Activated T-cell treated with anti-CD3 and anti-CD28 coated beads, Interleukin-2, amount 50 U/mL, for 72 hours (primary cell): ENCODE measurements at places on chromosomes 11 and 22. TPM values are rescaled to one million over a fixed set of nuclear protein-coding genes. Genes with fewer than 3 reads are reported as not detected.

GRCh38 chr11:109729761-109730160 is 307.8 kb downstream of the C11orf87 start:
- no peak for DNase-seq

- DNase-seq: no peak
These were observed 13.7 kb upstream of the C11orf96 start for GRCh38 chr11:43928721-43929120.

DNA sequence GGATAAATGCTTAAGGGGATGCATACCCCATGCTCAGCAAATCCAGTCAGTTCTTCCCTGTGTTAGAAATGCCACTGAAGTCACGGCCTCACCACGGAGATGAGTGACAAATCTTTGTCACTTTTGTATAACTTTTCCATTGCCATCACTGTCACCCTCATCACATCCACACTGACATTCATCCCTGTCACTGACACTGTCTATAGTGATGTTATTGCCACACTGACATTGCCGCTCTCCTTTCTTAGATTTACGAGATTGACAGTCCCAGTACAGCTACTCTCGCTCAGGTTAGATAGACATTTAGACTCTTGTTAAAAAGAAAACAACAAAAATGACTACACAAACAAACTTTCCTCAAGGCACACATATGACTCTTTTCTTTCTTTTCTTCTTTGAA is 910.7 kb upstream of the CNTN5 start:
- no peak for DNase-seq

DNA sequence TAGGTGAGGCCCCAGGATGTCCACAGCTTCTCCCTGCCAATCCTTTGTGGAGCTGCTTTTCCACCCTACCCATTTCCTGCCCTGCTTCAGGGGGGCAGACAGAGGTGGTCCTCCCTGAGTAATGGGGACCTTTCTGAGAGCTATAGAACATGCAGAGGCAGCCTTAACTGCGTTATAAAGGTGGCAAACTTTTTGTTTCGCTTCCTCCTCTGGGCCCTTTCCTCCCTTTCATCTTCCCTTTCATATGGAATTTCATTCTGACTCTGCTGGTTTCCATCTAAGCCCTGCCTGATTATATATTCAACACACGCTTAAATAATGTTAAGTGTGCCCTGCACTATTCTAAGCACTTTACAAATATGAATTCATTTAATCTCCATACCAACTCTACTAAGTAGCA is 169.3 kb upstream of the E2F8 start:
- DNase-seq: no peak

GRCh38 chr11:61967924-61968757 is 707 bp upstream of the FTH1 start:
- DNase-seq: peak; percentile 63

DNA sequence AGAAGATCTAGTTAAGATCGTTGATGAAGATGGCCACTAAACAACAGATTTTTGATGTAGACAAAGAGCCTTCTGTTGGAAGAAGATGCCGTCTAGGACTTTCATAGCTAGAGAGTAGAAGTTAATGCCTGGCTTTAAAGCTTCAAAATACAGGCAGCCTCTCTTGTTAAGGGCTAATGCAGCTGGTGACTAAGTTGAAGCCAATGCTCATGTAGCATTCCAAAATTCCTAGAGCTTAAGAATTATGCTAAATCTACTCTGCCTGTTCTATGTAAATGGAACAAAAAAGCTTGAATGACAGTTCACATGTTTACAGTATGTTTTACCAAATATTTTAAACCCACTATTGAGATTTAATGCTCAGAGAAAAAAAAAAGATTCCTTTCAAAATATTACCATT is 492.6 kb downstream of the CNTN5 start:
- DNase-seq: no peak

DNA sequence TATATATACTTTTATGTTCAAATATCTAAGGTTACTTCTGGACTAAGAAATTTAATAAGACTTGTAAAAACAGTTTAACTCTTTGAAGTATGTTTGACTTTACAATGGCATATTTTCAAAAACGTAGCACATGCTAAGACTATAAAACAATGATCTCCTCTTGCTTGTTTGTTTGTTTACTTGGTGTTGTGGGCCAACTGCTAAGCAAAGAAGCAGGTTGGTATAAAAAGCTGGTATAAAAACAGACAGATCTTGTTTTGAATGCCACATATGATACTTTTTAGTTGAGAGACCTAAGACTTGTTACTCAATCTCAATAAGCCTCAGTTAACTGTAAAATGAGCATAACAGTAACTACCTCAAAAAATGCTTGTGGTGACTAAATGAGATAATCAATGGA is 1206.3 kb downstream of the LRRC4C start:
- no peak for DNase-seq

DNA sequence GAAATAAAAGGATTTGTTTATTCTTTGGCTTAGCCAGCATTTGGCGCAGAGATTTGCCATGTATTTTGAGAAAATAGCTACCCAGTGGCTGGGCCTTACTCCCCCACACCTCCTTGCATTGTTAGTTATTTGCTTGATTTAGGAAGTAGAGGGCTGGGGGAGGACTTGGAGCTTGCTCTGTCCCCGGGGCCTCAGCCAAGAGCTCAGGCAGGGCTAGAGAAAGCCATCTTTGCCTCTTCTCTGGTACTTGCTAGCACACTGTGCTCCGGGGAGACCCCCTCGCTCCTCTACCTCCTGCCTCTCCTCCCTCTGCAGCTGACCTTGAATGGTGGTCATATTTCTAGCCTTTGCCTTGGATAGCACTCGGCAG is 93.0 kb downstream of the SCN3B start:
- no peak for DNase-seq

DNA sequence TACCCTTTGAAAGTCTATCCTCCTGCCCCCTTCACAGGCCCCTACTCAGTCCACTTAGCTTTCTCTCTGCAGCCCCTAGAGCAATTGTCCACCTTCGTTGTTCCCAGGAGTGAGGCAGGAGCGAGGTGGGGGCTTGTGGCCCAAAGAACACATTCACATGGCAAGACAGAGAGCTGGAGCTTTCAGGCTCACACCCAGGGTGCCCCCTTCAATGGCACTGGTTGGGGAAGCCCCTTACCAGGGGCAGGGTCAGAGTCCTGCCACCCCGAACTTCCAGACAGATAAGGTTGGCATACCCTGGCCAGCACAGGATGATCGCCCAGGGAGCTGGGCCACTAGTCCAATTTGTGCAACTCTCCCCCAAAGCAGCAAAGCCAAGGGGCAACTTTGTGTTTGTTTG is 6.2 kb upstream of the SLC5A4 start:
- no peak for DNase-seq

DNA sequence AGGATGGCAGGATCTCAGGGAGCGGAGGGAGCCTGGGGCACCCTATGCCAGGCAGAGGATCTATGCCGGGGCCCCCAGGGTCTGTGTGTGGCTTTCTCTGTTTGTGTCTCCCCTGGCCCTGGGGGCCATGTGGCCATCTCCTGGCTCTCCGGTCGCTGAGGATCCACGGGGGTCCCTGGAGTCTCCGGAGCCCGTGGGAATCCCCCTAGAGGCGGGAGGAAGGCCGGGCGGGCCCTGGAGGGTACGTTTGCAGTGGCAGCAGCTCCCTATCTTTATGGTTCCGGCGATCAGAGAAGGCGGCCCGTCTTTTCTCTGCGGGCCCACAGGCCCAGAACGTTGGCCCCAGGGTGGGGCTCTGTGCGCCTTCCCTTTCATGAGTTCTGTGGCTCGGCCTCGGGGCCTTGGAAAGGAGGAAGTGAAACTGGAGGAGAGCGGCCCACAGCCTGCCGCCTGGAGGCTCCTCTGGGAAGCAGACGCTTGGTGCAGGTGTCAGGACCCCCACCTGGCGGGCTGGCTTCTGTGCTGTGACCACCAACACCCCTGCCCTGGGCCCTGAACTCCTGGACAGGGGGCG is 82.1 kb downstream of the KCNQ1 start:
- DNase-seq: no peak

The APOL5 gene
- not detected for total RNA-seq

GRCh38 chr11:131792243-131792642 is 421.8 kb downstream of the NTM start:
- DNase-seq: no peak

The TH gene
- total RNA-seq: not detected

DNA sequence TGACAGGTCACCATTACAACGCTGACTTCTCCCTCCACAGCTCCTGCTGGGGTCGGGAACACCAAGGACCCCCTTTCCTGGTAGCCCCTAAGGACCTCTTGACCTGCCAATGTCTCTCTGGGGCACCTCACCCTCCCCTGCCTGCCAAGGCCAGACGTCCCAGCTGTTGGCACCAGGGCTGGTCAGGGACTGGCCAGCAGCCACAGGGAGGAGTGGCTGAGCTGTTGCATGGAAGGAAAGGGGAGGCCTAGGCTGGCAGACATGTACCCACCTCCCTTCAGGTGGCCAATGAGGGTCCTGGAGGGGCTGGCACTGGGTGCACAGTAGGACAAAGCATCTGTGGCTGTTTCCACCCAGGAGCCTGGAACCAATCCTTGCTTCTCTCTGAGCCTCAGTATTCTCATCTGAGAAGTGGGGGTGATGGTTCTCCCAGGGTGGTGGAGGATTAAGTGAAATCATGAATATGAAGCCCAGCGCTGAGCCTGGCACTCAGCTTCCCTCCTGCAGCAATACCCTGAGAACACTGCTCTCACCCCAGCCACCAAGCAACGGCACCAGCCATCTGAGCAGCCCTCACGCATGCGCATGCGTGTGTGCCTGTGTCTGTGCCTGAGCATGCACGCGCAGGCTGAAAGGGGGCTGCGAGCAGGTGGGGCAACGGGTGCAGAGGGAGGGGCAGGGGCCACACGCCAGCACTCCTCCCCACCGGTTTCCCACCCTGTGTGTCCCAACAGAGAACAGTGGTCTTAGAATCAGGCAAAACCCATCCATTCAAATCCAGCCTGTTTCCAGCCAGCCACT is 5.9 kb downstream of the KCNJ4 start:
- DNase-seq: no peak

DNA sequence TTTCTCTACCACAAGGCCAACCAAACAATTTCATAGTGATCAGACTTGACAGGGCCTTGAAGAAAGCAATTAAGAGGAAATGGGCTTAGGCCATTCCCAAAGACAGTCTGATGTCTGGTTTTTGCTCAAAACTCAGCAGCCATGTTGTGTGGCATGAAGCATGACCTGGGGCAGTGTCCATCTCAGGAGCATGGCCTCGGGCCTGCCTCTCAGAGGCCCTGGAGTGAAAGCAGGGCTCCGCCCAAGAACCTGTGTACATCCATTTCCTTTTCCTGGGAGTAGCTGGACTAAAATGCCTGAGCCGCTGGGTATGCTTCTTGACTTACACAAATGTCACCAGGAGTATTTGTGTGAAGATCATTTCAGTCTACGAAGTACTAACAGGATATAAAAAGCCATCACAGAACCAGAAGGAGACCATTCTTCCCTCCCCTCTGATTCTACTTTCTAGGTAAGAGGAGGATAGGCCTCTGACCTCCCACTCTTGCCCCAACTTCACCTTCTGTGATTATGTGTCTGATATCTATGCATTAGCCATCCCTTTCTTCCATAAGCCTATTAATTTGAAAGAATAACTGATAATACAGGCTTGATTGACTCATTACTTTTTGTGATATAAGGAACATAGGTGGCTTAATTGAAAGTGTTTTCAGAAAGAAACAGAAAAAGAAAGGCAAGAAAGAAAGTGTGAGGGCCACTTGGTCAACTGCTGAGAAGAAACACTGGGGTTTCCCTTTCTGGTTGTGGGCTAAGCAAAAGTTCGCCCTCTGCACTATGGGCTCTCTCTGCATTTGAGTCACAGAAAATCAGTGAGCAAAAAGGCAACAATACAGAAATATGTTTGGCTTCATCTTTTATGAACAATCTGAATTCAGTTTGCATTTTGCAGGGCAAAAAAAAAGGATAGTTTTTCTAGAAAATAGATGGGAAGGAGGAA is 188.6 kb upstream of the MTMR2 start:
- peak; percentile 54 for DNase-seq

The GDPD4 gene
- not detected for total RNA-seq

DNA sequence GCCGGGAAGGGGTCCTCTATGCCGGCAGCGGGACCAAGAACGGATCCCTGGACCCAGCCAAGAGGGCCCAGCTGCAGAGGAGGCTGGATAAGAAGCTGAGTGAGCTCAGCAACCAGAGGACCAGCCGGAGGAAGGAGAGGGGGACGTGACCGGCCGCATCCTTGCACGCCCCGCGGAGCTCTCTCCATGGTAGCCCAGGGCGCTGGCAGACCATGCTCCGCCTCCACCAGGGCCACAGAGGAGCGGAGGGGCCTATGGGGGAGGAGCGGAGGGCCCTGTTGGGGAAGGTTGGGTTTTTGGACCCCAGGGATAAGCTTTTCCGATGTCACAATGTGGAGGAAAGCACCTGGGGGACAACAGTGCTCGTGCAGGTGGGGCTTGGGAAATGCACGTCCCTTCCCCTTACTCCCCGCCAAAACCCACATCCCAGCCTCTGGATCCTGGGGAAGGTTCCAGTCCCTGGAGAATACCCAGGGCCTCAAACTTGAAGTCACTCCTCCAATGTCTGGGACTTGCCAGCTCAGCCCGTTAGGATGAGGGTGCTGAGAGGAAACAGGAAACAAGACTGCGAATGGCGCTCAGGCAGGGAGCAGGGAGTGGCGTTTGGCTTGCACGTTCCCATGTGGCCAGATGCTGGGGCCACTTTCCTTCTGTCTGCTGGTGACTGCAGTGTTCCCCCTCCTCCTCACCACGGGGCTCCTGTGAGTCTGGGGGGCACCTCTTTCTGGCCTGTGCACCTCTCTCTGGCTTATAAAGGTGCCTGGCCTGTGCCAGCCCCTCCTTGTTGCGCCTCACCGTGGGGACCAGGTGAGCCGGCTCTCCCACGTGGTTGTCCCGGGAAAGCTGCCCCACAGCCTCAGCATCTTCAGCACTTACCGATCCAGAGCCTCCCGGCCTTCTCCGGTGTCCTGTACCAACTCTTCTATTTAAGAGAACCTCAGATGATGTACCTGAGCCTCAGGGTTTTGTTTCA is 36.2 kb downstream of the IGHMBP2 start:
- DNase-seq: no peak

DNA sequence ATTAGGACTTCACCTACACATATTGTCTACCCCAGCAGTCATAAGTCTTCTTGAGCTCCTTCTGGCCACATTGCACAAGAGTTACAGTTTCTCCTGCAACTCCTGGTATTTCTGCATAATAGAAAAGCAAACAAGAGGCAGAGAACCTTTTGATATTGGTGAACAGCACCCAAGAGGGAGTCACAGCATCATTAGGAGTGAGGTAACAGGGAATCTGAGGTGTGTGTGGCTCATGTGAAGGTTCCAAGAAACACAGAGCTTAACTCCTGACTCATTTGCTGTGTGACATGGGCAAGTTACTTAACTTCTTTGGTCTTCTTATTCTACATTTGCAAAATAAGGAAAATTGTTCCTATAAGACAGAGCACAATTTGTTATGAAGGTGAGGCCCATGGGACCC is 374.6 kb downstream of the INSC start:
- DNase-seq: no peak

- DNase-seq: no peak
These were observed 20.1 kb upstream of the SWAP70 start for GRCh38 chr11:9643751-9644150.

GRCh38 chr11:8090756-8091155 is 9.7 kb downstream of the TUB start:
- peak; percentile 23 for DNase-seq

DNA sequence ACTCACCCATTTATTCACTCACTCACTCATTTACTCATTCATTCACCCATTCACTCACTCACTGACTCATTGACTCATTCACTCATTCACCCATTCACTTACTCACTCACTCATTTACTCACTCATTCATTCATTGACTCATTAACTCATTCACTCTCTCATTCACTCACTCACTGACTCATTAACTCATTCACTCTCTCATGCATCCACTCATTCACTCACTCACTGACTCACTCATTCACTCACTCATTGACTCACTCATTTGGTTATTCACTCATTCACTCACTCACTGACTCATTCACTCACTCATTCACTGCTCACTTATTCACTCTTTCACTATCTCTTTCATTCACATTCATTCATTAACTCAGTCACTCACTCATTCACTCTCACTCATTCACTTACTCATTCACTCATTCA is 2.5 kb upstream of the MUC5AC start:
- no peak for DNase-seq
